ENCODE measurements at places on chromosomes 7 and 10. TPM values are rescaled to one million over a fixed set of nuclear protein-coding genes. Genes with fewer than 3 reads are reported as not detected.

DNA sequence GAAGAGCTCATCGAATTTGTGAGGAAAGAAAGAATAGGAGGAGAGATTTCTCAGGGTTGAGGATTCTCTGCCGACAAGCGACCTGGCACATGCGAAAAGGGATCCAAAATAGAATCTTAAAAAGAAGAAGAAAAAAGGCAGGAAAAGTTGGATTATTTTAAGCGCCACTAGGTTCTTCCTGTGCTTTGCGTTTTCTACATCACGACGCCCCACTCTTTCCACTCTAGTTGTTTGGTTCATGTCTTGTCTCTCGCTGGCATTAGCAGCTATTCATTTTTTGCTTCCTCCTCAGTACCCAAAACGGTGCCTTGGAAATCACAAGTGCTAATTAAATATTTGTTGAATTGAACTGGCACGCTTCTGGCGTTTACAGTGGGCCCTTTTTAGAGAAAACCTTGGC, 674 bp upstream of the FRA10AC1 start:
- DNase-seq, result no peak

DNA sequence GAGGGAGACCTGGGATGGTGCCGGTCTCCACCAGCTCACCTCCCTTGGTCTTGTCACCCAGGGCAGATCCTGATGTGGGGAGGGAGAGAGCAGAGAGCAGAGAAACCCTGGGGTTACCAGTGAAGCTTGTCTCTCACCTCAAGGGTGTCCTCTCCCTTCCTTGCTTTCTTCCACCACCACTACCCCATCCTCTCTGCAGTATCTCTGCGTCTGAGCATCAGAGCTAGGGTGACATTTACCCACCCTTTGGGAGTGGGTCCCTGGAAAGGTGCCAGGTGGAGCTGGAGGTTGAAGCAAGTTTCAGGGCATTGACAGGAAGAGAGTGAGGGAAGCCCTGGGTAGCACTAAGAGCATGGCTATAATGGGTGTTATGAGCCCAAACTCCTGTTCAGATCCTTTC, 75.2 kb upstream of the ANLN start:
- DNase-seq, result peak; percentile 72

DNA sequence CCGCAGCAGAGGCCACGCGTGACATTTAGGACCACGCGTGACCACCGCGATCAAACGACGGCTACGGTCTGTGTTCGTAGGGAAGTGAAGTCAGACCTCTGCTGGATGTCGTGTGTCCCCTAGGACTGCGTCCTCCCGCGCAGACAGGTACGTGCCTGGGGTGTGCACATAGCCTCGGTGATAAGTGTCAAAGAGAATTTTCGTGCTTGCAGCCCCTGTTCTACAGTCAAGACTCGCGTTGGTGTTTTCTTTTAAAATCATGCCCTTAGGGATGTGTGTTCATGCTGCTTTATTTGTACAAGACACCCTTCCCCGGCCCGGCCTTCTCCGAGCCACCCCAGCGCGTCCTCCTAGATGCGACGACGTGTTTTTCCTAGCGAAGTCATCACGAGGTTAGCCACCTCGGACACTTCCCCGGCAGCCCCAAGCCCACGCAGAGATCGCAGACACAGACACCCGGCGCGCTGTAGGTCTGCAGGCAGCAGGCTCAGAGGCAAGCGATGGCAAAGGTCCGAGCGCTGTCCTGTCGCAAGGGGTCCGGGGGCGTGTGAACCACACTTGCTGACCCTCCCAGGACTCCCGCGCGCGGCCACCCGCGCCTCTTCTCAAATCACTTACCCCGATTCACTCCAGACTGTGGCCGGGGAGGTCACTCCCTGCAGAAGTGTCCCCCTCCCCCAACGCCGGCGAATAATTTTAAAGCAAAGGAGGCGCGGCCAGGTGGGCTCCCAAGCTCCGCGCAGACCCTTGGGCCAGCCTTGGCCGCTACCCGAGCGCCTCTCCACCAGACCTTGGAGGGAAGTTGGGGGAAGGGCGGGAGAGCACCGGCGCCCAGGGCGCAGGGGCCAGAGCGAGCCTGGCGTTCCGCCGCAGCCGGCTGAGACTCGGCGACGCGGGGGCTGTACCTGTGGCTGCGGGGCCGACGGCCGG, 552 bp downstream of the MKX start:
- DNase-seq, result no peak

C7orf57 gene
- not detected for total RNA-seq

C10orf90 gene
- not detected for total RNA-seq

LLCFC1 gene
- not detected for total RNA-seq

MACROH2A2 gene
- total RNA-seq, result 15.5 TPM

Measured in vagina (tissue), 2 donors.